ENCODE measurements at places on chromosomes 6 and 20.

DNA sequence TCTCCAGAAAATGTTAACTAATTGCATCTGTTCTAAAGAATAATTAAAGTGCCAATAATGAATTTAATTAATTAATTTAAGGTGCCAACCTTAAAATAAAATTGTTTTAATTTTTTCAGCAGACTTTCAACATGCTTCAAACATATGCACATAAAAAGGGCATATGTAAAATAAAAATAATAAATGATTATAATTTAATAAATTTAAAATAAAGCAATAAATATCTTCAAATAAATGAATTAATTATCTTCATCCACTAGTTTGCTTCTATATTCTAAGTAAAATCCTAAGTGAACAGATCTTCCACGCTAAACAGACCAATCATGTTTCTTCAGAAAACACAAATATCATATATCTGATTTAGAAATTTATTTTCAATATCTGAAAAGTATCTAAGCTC, 119.2 kb downstream of the HIVEP2 start:
- DNase-seq: no peak

GRCh38 chr6:16670183-16670582, 91.1 kb downstream of the ATXN1 start:
- DNase-seq: no peak

GRCh38 chr6:155186052-155186658, 77.7 kb upstream of the CLDN20 start:
- no peak for DNase-seq

- DNase-seq: no peak
Observed at GRCh38 chr6:134453792-134454510, 136.0 kb upstream of the SGK1 start.

DNA sequence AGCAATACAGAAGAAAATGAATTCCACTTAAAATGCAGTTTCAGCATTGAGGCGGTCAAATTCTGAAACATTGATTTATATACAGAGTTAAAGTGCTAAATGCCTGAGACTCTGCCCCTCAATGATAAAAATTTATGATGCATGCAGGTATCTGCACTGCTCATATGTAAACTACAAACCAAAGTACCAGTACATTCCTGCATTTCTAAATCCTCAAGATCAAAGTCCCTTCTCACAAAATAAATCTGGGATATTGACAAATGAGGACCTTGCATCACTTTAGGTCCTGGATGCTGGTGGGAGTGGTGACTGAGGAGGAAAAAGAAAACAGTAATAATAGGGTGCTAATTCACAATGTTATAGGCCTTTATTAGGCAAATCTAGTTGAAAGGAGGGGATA, 101.9 kb downstream of the FIG4 start:
- no peak for DNase-seq

- no peak for DNase-seq
Observed at GRCh38 chr6:88865275-88865674, 98.1 kb downstream of the RNGTT start.

- DNase-seq: no peak
Observed at GRCh38 chr20:58233881-58234528, 5.6 kb upstream of the ANKRD60 start.

- no peak for DNase-seq
Observed at GRCh38 chr6:51805517-51805916, 281.9 kb downstream of the PKHD1 start.

GRCh38 chr6:156828280-156828703, 51.1 kb downstream of the ARID1B start:
- peak; percentile 43 for DNase-seq

GRCh38 chr20:40966516-40967185, 62.0 kb upstream of the TOP1 start:
- peak; percentile 1 for DNase-seq

DNA sequence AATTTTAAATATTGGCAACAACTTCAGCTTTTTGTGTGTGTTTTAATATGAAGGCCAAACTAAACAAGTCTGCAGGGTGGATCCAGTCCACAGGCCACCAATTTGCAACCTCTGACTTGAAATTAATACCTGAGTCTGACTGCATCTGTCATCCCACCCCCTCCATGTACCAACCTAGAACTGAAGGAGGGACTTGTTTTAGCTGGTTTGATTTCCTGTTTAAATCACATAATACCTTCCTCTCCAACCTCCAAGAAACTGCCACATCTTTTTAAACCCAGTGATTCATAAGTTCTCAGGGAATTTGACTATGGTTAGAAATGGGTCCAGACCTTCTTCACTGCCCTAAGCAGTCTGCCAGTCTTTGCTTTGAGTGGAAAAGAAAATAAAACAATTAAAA, 21.6 kb downstream of the RNF8 start:
- no peak for DNase-seq

- peak; percentile 71 for DNase-seq
Observed at GRCh38 chr6:87700397-87701343, 1.4 kb downstream of the AKIRIN2 start.

DNA sequence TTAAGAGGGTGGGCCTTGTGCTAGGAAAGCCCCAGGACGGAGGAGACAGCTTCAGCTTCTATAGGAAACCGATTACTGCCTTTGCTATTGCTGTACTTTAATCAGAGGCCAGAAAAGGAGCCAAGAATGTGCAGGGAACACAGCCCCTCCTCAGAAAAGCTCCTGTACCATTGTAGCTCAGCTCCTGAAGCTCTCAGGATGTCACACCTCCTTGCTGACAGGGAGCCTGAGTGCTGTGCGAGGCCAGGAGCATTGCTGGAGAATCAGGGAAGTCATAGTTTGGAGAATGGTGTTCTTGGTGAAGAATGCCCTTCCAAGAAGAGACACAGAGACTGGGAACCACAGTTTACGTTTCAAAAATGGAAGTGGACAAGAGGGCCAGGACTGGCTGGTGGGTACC, 46.8 kb downstream of the LYRM2 start:
- no peak for DNase-seq

DNA sequence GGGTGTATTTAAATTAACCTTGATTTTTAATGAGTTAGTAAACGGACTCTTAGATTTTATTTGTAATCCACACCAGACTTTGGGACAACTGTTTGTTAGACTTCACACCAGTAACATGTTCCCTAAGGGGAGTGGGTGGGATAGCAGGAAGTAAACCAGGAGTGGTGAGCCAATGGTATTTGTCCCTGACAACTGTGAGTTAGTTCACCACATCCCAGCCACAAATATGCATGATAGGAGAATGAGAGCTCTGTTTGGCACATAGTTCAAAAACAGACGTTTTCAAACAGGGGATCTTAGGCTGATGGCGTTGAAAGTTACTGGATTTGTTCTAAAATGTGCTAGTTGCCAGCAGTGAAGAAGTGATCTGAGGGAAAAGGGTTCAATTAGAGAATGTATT, 18.7 kb upstream of the COL10A1 start:
- no peak for DNase-seq

- DNase-seq: no peak
Observed at GRCh38 chr6:112429226-112429625, 82.1 kb downstream of the RFPL4B start.

DNA sequence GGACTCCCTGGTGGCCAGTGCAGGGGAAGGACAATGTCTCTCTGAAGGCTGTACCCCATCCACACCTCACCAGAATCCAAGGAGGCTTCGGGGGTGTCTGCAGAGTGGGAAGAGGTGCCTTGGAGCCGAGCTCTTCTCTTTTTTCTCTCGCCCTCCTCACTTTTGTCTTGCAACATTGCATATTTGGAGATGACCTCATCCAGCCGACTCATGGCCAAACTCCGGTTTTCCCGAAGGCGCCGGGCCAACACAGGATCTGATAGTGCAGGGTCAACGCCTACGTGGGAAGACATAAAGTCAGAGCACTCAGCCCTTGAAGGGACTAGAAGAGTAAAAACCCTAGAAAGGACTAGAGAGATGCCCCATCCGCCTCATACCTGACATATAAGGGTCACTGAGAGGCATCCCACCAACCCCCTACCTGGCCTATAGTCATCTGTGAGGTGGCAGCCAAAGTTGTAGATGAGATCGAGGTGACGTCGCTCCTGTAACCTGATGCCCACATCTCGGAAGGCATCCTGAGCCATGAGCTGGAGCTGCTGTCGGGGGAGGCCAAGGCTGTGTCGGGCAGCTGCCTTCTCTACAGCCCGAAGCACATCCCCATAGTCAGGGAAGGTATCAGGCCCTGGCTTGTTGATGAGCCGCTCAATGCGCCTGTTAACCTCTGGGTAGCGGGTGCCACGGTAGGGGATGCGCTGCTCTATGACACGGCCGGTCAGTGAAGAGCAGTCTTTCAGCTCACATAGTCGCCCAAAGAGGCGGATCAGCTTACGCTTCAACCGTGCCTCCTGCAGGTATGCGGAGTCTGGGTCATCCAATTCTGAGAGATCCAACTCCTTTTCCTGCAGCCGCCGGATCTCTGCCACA, 3.0 kb upstream of the ZBTB22 start:
- DNase-seq: no peak

GRCh38 chr6:163504984-163505640, 90.6 kb downstream of the QKI start:
- DNase-seq: no peak

- DNase-seq: no peak
Observed at GRCh38 chr20:48231253-48231930, 446.1 kb upstream of the SULF2 start.

Data from GM13977 (cell line).